ENCODE measurements at places on chromosomes 3 and 15. TPM values are rescaled to one million over a fixed set of nuclear protein-coding genes. Genes with fewer than 3 reads are reported as not detected.

MAGI1 gene
- total RNA-seq: 1.7 TPM

DNA sequence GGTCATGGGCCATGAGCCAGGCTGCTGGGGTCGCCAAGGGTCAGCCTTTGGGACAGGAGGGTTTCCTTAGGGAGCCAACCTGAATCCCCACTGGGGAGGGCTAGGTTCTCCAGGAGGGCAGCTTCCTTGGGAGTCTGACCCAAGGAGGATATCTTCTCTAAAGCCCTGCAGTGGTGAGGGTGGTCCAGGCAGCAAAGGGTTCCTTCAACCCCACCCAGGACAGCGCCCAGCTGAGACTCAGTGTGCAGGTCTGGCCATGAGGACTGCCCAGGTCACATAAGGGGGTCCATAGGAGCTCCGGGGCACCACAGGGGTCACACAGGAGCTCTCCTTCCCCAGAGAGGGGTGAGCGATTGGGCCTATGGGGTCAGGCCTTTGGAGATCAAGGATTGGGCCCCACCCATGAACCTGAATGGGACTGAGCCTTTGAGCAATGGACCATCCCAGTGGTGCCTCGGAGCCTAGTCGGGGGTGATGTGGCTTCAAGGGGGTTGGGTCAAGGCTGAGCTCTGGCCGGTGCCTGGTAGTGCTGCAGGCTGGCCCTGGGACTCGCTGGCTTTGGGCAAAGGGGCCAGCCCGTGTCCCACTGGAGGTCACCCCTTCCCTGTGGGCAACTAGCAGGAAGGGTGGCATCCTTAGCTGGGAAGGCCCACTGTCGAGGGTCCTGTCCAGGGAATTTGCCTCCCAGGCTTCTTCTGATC lies 216.5 kb downstream of the SNRPN start:
- DNase-seq: no peak

SLC51B gene
- 0.75 TPM for total RNA-seq

TBC1D5 gene
- 48.7 TPM for total RNA-seq

Measured in NCI-H460 (cell line).